ENCODE measurements at places on chromosomes 1 and 21.

- DNase-seq: no peak
Observed at GRCh38 chr1:54375712-54376429, 30.3 kb downstream of the SSBP3 start.

- no peak for DNase-seq
Observed at GRCh38 chr1:161242313-161242712, 4.3 kb upstream of the NR1I3 start.

DNA sequence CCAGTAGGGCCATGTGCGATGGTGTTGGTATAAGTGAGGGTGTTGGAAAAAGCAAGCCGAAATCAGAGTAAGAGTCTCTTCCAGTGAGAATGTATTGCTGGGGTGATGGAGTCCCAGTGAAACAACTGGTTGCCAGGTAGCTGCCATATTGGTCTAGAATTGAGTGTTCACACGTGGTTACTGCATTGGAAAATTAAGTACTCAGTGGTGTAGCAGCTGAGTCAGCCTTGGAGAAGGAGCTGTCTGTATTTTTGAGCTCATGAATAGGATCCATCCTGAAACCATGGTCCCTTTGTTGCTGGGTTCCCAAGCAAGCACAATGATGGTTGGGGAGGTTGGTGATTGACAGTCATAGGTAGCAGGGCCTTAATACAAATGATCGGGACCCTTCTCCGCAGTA, 235.3 kb downstream of the DYRK1A start:
- no peak for DNase-seq

DNA sequence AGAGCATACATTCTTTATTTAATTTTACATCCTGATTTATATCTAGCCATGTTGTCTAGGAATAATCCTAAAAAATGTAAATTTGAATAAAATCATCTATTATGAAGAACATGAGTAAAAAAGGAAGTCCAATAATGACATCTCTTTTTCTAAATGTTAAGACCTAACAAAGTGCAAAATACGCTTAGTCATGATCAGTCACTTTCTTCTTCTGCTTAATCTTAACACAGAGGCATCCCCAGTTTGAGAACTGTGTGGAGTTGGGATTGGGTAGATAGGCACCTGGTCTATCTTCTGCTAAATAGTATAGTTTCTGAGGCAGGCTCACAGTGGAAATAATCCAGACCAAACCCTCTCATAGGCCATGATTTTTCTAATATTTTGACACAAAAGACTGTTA, 311.7 kb upstream of the LRRC7 start:
- DNase-seq: no peak

GRCh38 chr21:40164905-40165772, 297.9 kb downstream of the PCP4 start:
- no peak for DNase-seq

GRCh38 chr1:178232108-178232507, 138.2 kb downstream of the RASAL2 start:
- DNase-seq: no peak

GRCh38 chr1:210910020-210910575, 223.8 kb downstream of the KCNH1 start:
- no peak for DNase-seq

GRCh38 chr1:99955375-99955774, 14.4 kb upstream of the SLC35A3 start:
- no peak for DNase-seq

DNA sequence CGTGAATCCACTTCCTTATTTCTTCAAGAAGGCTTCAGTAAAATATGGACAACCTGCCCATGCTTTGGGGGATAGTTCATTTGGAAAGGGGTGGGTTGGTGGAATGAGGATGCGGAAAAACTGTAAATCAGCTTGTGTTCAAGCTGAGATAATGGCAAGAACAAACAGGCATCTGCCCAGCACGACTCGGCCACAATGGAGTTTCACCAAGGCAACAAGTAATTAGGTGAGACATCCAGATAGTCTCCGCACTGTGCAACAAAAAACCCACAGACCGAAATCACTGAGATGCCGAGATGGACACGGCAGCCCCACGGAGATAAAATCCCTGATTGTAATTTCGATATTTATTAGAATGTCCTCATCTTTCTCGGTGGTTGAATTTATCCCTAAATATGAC, 455.2 kb downstream of the AJAP1 start:
- no peak for DNase-seq

DNA sequence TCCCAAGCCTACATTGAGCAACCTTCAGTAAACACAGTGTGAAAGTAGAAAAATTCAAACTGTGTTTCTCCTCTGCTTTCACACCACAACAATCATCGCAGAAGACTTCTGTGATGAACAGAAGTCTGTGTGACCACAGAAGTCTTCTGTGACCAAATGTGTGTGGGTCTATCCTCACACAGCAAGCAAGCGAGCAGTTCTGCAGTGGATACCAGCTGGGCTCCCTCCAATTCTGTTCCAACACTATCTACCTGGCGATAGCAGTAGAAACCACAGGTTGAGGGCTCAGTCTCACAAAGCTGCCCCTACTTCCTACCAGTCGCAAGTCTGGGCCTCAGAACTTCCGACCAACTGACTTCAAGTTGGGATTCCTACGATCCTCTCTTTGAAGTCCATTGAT, 21.0 kb upstream of the RAP1A start:
- no peak for DNase-seq
